ENCODE measurements at places on chromosomes 5 and 9.

DNA sequence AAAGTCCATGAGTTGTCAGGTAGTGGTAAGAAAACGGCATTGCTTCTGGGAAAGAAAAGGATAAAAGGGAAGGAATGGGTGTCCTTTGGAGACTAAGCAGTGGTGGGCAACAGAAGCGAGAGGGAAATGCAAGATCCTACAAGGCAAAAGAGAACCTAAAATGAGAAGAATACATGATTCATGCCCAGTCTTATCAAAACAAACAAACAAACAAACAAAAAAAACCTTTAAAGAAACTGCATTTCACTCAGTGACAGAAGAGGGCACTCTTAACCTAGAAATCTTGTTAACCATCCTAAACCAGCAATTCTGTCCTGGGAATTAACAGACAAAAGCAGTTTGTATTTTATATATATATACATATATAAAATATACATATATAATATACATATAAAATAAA lies 88.5 kb downstream of the SUSD1 start:
- no peak for DNase-seq

DNA sequence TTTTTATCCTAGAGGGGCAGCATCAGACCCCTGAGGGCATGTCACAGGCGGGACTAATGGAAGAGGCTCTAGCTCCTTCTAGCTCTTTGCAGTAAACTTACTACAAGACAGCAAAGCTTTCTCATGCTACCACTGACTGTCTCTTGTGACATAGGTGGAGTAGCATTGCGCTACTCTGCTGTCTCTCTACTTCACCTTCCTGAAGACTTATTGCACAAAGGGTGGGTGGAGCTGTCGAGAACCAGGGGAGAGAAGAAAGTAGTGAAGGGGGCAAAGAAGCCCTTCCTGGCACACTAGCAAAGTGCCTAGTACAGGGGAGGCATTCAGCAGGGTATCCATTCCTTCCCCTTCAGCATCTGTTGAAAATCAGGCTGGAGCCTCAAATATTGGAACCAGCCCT lies 36.1 kb upstream of the NEK6 start:
- no peak for DNase-seq

GRCh38 chr5:29899583-29899982 lies 1293.9 kb upstream of the CDH6 start:
- no peak for DNase-seq

DNA sequence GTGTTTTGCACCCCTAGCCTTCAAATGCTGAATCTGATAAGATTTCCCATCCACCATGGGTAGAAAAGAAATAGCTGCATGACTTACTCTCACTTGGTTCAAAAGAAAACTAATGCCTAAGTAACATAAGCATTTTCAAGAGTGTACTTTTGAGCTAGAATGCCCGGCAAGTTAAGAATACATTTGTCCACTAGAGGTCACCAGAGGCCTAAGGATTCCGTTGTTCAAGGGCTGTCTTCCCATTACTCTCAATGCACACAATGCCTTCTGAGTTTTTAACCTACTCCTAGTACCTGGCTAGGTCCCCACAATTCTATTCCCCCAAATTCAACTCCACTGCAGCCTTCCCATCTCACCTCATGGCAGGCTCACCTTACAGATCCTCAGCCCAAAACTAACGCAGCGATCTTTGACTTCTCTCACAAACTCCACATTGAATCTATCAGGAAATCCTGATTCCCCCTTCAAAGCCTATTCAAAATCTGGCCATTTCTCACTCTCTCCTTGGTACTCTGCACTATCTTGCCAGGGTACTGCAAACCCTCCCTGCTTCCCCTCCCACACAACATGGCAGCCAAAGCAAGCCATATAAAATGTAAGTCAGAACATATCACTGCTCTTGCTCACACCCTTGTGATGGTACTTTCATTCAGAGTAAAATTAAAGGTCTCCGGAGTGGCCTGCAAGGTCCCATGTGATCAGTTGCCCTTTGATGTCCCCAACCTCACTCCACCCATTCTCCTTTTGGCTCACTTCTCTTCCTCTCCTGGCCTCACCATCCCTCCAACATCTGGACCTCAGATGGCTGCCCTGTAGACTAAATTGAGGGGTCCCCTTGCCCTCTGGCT lies 13.4 kb downstream of the OXCT1 start:
- DNase-seq: peak; percentile 51

GRCh38 chr5:87164409-87164808 lies 103.3 kb upstream of the RASA1 start:
- no peak for DNase-seq

DNA sequence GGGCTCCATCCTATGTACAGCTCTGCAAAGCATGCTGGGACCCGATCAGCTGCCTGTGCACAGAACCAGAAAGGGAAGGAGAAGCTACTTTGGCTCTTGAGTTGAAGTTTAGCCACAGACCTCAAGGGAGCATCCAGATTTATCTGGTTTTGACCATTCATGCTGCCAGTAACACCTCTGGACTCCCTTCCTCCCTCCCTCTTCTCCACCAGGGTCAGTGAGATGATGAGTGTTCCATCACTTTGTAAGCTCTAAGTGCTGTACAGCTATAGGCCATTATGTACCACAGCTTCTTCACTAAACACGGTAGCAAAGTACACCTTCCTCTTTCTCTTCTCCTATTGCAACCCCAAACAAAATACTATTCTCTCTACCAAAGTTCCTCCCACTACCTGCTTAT lies 77.9 kb downstream of the GLIS3 start:
- no peak for DNase-seq

- no peak for DNase-seq
These were observed 126.4 kb upstream of the SLC12A2 start for GRCh38 chr5:127957183-127957582.

DNA sequence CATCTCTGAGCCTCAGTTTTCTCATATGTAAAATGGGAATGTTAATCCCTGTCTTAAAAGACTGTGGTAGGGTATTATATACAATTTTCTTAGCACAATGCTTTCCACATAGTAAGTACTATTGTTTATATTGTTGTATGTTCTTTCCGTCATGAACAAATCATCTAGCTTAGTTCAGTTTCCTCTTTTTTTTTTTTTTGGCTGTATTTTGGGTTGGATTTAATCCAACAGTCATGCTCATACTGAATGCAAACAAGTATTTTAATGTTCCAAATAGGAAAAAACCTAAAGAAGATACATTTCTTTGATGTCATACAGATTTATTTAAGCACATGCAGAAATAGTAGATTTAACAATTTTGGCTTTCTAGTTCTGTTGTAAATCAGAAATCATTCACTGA lies 95.1 kb downstream of the RNF180 start:
- DNase-seq: no peak

DNA sequence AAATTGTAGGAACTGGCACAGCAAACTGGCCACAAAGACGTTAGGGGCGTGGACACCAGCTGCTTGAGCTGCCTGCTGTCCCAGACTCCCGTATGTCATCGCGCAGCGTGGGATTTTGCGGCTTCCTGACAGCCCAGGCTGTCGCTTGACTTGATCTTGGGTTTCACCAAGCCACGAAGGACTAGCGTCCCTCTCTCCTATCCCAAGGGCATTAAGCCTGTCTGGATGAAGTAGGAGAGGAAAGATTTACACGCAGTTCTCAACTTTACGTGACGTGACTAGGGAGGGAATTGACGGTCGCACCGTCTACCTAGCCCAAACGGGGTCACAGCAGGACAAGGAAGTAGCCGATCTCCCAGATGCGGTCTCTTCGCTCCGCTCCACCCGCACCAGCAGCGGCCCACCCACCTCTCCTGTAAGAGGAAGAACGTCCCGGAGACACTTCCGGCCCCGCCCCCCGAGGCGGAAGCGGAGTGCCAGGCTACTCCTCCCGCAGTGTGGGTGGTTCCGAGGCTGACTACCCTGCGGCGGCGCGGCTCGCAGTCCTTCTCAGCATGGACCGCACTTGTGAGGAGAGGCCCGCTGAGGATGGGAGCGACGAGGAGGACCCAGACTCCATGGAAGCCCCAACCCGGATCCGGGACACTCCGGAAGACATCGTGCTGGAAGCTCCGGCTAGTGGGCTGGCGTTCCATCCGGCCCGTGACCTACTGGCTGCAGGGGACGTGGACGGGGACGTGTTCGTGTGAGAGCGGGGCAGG lies at the start of gene WDR55:
TSS of gene WDR55 (plus strand) at position 546 of the 761 bp plus-strand sequence. CDS start at position 555, 9 bp downstream.
- peak; percentile 74 for DNase-seq

- no peak for DNase-seq
These were observed 10.5 kb downstream of the PTTG1 start for GRCh38 chr5:160432196-160432595.
